ENCODE measurements at places on chromosomes 2 and 18. TPM values are rescaled to one million over a fixed set of nuclear protein-coding genes. Genes with fewer than 3 reads are reported as not detected.

Gene SRD5A2
- total RNA-seq, result not detected

Gene TEKT4
- total RNA-seq, result 0.19 TPM

Gene MMADHC
- total RNA-seq, result 196 TPM

Gene ELOA2
- total RNA-seq, result not detected

Gene SERPINB2
- not detected for total RNA-seq

Gene LTBP1
- total RNA-seq, result 17.4 TPM

Gene HAAO
- total RNA-seq, result 1.4 TPM

Gene STON1
- 2.4 TPM for total RNA-seq

Gene SPC25
- not detected for total RNA-seq

Gene MC2R
- total RNA-seq, result 0.48 TPM

Gene IL37
- not detected for total RNA-seq

Gene MARCHF7
- 94.2 TPM for total RNA-seq

Gene TAF4B
- total RNA-seq, result 5.4 TPM

Gene LAMA1
- not detected for total RNA-seq

Gene ARHGEF33
- 0.58 TPM for total RNA-seq

Gene CCT7
- total RNA-seq, result 280 TPM

Gene STPG4
- not detected for total RNA-seq

Gene TMEM37
- 3.9 TPM for total RNA-seq

Gene GKN1
- total RNA-seq, result not detected

Gene NR4A2
- 1.5 TPM for total RNA-seq
